Stimulated activated CD4-positive, alpha-beta T cell treated with anti-CD3 and anti-CD28 coated beads, Interleukin-12 subunit alpha, Interleukin-12 subunit beta, amount 100 ng/mL, for 48 hours (primary cell): ENCODE measurements at places on chromosomes 6 and 20.

- DNase-seq, result no peak
These were observed 706 bp upstream of the TUBB2B start for GRCh38 chr6:3228046-3228671.

GRCh38 chr20:48064929-48065328 lies 279.6 kb upstream of the SULF2 start:
- DNase-seq, result no peak

DNA sequence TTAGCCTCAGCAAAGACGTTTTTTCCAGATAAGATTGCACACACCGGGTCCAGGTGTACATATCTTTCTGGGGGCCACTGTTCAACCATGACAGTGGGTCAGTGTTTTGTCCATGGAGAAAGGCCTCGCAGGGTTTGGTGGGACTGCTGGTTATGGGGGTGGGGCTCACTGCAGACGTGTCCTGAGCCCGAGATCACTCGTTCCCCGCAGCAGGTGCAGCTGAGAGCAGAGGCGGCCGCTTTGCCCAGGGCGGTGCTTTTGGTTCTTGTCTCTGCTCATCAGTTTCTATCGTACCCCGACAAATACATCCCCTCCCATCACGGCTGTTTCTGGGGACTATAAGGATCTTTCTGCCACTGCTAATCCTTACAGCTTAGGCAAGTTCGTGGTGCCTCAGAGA lies 166.9 kb downstream of the CDH4 start:
- DNase-seq, result no peak

- DNase-seq, result no peak
These were observed 77.5 kb upstream of the BEND3 start for GRCh38 chr6:107192830-107193229.

- no peak for DNase-seq
These were observed 9.2 kb upstream of the PLEKHG1 start for GRCh38 chr6:150590446-150590845.

GRCh38 chr20:4484379-4484997 lies 237.2 kb upstream of the PRND start:
- DNase-seq, result no peak

DNA sequence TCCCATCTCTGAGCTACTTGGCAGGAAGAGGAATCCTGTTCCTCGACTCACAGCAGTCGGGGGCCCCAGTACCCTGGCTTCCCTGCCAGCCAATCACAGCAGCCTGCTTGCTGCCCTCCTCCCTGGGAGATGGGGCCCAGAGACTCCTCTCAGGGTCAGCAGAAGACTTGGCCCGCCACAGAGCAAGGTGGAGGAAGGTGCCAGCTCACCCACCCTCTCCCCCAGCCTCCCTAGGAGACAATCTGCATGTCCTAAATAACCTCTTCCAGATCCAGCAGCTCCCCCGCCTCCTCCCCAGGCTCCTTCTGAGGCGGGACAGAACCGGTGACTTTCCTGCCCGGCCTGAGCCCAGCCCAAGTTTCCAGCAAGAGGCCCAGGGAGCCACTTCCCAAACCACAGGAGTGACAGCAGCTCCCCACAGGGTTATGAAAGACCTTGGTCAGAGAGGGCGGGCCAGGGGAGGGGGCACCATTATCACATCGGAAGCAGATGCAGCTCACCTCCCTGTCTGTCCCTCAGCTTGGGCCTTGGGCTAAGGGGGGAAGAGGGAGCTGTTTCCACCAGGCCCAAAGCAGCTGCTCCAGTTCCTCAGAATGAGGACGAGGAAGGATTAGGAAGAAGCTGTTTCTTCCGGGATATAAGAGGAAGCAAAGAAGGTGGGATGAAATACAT lies 2.3 kb downstream of the CCND3 start:
- DNase-seq, result no peak

- no peak for DNase-seq
These were observed 181.1 kb downstream of the BCKDHB start for GRCh38 chr6:80287607-80288006.

DNA sequence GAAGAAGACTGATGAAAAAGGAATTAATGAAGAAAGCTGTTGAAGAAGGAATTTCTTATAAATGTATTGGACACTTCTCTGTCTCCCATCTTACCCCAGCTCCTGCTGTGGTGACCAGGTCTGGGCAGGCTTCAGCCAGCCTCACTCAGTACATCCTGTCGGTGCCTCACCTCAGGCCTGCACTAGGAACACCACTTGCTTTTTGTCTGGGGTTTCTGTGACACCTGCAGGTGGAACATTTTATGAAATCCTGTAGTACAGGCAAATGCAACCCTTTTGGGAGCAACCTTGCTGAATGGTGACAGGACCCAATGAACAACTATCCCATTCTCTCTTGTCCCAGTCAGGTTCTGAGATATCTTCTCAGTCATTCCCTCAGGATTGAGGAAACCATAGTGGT lies 129.7 kb downstream of the PRDM13 start:
- DNase-seq, result no peak

GRCh38 chr6:75735491-75736186 lies 13.4 kb upstream of the MYO6 start:
- DNase-seq, result no peak

DNA sequence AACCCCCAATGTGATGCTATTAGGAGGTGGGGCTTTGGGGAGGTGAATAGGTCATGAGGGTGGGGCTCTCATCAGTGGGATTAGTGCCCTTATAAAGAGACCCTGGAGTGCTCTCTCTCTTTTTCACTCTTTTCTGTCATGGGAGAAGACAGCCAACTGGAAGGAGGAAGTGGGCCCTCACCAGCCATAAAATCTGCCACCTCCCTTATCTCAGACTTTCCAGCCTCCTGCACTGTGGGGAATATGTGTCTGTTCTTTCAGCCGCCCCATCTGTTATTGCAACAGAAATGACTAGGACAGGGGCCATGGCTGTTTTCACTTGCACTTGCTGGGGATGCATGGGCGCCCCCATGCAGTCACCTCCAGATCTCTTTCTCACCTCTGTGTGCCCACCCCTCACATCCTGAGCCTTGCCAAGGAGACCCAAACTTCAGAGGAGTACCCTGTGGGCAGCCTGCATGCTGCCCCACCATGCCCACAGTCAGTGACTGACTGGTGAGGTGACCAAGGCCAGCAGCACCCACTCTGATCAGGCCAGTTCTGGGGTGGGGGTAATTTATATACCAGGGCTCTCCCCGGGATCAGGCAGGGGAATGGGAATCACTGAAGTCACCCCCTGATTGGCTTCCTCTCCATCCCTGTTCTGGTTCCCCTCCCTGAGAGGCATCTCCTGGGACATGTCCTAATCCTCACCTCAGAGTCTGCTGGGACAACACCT lies 118.4 kb downstream of the ANKRD60 start:
- DNase-seq, result no peak

DNA sequence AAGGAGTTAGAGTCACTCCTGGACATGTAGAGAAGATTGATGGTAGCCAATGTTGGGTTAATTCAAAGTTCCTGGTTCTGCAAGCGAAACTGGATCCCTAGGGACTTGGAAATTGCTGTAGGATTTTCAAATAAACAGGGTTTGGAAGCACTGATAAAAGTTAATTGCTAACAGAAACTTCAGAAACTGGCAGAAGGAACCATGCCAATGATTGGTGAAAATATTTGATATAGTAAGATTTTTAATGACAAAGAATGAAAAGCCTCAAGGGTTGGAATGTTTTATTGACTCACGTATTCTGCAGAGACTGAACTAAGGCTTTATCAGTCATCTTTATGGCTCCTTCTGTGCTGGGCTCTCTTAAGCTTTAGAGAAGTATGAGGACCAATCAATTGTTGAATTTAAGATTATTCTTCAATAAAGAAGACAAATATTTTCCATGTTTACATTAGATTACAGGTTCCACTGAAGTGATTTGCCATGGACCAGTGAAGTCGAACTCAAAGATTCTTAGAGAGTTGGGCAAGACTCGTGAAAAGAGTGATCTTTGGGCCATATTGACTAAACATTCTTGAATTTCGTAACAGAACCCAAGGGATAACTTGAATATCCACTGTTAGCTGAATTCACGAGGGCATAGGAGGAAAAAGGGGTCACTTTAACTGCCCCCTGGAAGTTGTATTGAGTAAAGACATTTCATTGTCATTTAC lies 371.4 kb downstream of the HDGFL1 start:
- DNase-seq, result no peak
